SHP77 (cell line): ENCODE measurements at places on chromosomes 1 and 21.

DNA sequence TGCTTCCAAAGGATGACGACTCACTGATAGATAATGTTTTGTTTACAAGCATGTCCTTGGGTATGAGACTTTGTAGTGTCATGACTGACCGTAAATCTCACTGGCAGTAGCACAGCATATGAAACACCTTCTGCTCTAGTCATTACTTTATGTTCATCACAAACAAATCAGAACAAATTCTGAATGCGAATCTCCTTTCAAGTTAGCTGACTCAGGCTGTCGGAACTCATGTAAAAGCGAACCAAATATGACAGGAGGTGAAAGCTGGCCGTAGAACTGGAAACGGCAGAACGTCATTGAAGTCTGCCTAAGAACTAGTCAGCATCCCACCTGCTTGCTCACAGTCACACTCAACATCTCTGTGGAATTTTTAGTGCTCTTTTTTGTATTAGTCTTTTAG is 143.9 kb downstream of the RGS7 start:
- peak; percentile 6 for DNase-seq

DNA sequence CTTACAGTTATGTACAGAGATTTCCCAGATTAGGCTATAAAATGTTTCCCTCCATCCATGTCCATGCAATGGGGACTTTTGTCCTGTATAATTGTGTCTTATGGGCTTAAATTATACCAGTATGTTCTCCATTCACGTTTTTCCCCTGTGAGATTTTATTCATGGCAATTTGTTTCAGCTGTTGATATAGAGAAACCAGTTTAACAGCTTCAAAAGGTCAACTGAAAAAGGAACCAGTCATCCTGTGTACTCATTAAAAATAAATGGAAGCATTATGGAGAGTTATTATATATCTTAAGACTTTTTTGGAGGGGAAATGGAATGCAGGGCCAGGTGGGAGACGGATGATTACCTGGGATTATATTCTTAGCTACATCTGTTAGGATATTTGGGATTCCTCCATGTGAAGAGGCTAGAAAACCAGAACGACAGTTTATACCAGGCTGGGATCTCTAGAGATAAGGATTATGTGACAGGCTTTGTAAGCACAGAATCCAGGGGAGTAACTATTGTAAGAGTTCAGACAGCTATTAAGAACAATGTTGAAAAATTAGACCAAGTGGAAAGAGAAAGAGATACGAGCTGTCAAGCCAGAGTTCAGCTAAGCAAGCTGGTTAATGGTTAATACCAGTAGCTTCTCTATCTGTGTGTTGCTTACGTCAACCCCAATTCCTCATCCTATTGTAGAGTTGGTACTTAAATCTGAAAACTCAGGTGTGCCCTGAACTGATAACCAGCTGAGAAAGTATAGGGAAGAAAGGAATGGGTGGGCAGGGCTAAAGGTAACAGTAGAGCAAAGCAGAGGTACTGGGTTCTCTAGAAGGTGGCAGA is 12.4 kb upstream of the ZNF697 start:
- DNase-seq: no peak

- no peak for DNase-seq
Measured at GRCh38 chr1:161080441-161081405, 8.6 kb downstream of the NECTIN4 start.

GRCh38 chr1:39488793-39489566 is 2.5 kb upstream of the BMP8A start:
- DNase-seq: no peak

DNA sequence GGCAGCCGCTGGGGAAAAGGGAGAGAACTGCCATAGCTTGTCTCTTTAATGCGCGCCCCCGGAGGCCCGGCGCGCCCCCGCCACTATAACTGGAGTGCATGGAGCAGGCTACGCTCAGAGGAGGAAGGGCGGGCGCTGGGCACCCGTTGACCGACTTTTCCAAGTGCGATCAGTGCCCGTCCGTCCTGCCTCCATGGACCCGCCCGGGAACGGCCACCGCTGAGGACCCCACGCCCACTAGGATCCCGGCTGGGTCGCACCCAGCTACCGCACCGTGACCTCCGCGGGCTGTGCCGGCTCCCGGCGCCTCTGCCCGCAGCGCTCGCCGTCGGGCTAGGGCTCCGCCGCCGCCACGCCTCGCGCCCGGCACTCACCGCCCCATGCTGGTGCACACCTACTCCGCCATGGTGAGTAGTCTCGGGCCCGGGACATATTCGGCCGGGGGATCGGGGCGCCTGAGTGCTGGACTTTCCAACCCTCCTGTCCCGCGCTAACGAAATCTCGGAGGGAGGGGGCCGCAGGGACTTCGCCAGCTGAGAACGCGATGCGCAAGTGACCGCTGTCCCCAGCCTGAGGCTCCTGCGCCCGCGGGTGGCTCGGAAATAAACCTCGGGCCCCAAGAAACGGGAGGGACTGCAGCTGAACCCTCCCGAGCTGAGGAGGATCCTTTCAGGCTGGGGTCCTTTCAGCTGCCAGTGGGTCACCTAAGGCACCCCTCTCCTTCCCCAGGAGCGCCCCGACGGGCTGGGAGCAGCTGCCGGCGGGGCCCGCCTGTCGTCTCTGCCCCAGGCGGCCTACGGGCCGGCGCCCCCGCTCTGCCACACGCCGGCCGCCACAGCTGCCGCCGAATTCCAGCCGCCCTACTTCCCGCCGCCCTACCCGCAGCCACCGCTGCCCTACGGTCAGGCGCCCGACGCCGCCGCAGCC is at the start of gene TFAP2E:
Gene TFAP2E (plus strand): TSS at position 117 of the 927 bp plus-strand sequence. CDS start 264 bp downstream, at position 381.
- DNase-seq: no peak

GRCh38 chr1:76229279-76230005 is 154.9 kb downstream of the ST6GALNAC3 start:
- no peak for DNase-seq

DNA sequence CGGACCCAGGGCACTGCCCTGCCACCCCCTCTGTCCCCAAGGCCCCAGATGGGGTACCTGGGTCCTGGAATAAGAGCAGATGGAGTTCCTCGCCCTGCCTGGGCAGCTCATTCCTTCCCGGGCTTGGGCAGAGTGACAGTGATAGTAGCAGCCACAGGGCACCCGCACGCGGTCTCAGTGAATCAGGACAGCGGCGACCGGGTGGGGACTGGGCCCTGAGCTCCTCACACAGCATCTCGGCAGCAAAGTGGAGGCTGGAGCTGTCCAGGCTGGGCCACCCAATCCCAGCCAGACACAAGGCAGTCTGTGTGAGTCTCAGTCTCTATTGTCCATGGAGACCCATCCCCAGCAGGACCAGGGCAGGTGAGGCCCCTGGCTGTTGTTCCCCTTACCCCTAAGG is 37.4 kb upstream of the CCDC27 start:
- DNase-seq: no peak

DNA sequence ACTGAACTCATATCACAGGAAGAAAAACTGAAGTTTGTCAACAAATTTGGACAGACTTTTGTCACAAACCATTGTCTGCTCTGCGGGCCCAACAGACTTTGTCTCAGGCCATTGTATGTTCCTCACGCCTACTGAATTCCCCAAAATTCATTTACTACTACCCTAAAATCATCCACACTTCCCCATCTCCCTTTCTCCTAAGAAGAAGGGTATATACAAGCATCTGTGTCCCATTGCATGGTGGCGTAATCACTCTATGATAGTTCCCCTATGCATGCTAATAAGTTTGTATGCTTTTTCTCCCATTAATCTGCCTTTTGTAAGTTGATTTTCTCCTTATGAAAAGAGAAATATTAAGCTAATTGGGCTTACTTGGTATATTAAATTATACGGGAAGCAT is 54.9 kb upstream of the ATF3 start:
- no peak for DNase-seq

GRCh38 chr1:43962324-43962723 is 7.5 kb upstream of the DPH2 start:
- no peak for DNase-seq

DNA sequence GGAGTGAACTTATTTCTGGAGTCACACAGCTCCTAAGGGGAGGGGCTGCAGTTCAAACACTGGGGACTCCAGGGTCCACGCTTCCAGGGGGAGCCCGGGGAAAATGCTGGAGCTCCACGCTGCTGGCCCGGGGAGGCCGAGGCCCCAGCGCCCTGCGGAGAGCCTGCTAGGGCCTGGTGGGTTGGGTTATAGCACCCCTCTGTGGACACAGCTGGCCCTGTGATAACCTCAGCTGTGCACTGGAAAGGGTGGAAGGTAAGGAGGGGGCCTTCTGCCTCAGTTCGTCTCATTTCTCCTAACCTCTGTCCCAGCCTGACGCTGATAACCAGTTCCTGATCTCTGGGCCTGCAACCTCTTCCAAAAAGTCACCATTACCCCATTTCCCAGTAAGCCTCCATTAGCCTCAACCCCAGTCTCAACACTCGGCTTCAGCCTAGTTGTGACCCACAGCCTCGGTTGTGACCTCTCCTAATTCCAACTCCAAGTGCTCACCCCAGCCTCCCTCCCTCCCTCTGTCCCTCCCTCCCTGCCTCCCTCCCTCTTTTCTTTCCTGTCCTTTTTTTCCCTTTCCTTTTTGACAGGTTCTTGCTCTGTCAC is 7.1 kb downstream of the NBL1 start:
- DNase-seq: peak; percentile 51

DNA sequence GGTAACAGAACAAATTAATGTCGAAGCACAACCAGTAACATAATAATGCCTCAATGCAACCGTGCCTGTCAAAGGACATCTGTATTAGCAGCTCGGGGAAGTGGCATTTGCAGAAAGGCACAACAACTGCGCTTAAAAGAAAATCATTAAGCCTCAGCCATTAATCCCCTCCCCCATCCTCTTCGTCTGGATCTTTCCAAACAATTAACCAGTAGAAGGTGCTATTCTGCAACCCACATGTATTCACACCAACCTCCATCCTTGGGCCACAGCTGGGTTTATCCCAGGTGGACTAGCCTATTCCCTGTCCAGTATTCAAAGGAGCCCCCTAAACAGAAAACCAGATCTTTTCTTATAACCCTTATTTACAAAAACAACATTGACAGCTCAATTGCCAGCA is 2.6 kb downstream of the RERE start:
- no peak for DNase-seq

DNA sequence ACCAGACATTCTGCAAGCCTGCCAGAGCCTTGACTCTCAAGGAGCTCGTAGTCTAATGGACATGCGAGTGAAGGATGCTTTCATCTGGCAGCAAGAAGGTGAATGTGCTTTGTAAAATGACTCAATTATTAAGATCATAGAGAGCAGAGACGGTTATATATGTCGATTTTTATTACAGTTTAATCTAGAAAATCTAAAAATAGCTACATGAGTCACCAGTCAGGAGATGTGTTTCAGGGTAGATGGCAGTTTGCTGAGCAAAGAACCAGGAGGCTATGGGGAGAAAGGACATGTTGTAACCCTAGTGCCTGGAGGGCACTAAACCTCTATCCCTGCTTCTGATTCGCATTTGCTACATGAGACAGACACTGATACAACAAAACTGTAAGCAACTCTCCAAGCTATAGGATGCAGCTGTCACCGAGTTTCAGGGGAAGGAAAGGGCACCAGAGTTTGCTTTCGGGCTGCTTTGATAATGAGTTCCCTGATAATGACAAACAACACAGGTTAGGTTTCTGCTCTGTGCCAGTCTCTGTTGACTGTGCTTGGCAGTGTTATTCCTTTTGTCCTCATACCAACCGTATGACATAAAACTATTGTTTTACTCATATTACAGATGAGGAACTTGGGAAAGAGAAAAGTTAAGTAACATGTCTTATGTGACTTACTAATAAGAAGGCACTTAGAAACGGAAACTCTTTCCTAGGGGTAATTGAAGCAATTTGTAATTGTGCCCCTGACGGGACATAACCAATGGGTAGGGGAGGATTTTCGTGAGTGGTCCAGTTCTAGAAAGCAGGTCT is 43.2 kb downstream of the C1orf198 start:
- DNase-seq: peak; percentile 34

GRCh38 chr1:45658171-45658570 is 28.2 kb downstream of the GPBP1L1 start:
- no peak for DNase-seq

GRCh38 chr1:58062635-58063034 is 483.9 kb downstream of the OMA1 start:
- DNase-seq: no peak

GRCh38 chr1:117564227-117565075 is 41.4 kb upstream of the TENT5C start:
- no peak for DNase-seq

DNA sequence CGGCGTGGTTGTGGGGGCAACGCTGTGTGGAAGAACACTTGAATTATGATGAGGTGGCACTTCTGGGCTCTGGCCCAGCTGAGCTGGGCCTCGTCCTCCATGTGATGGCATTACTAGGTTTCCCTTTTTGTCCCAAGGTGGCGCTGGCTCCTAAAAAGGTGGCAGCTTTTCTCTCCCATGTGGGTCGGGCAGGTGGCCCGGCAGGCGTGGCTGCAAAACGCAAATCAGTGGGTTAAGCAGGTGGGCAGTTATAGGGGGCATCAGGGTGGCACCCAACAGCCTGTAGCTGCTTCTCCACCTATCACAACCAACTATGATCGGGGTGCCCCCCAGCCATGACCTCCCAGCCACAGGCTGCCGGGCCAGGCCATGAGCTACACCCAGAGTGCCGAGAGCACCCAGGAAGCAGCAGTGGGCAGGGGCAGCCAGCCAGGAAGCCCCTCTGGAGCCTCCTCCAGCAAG is 59.6 kb downstream of the KCNAB2 start:
- DNase-seq: no peak

GRCh38 chr1:151681923-151682322 is 34.7 kb downstream of the CELF3 start:
- DNase-seq: no peak

GRCh38 chr1:1155258-1155657 is 18.4 kb upstream of the TTLL10 start:
- no peak for DNase-seq

DNA sequence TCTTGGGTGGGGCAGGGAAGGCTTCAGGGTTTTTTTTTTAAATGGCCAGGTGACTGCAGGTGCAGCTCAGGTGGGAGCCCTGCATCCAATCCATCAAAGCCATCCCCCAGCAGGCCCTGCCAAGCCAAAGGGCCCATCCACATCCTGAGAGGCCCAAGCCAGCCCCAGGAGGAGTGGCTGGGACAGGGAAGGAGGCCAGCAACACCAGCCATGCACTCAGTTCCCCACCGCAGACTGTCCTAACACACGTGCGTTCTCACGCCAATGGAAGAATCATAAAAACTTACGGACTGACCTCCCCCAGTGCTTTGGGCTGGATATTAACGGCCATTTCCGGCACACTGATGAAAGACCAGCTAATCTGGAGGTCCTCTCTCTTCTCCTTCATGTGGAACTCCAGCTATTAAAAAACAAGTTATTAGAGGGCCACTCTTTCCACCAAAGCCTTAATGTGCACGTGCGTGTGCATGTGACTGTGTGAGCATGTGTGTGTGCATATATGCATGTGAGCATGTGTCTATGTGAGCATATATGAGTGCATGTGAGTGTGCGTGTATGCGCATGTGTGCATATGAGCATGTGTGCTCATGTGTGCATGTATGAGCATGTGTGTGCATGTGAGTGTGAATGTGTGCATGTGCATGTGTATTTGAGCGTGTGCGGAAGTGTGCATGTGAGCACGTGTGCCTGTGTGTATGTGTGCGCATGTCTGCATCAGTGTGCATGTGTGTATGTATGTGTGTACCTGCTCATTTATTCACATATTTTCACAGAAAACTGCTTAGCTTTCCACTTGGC is 35.1 kb downstream of the C2CD2 start:
- DNase-seq: no peak
